ENCODE measurements at places on chromosomes 1 and 21.

DNA sequence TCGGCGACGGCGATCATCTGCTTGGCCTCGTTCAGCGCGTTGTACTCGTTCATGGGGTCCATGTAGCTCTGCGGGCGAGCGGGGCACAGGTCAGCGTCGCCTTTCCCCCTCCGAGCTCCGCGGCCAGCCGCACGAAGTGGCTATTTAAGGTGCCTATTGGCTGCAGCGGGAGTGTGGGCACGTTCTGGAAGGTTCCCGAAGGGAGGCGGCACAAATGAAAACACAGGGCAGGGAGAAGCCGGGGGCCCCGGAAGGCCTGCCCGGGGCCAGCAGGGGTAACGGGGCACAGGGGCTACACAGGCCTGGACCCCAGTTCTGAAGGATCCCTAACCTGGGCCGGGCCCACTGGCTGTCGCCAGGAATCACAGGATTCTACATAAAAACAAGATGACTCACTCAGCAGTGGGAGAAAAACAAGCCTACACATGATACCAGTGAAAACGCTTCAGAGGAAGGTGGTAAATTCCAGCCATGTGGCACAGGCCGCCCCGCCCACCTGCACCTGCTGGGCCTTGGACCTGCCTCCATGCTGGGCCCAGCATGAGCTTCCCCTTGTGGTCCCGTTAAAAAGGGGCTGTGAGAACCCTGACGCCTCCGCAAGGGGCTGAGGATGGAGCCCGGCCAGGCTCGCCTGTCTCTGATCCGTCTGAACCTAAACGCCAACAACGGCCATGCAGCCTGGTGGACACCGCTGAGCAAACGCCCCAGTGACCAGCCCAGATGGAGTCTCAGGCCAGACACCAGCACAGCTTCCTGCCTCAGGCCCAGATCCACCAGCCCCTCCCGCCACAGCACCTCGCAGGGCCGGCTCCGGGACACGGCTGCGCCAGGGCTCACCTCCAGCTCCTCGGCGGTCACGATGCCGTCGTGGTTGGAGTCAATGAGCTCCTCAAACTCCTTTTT, 3.9 kb upstream of the TNFRSF4 start:
- no peak for DNase-seq

GRCh38 chr1:52695627-52696026, 2.5 kb downstream of the COA7 start:
- no peak for DNase-seq

DNA sequence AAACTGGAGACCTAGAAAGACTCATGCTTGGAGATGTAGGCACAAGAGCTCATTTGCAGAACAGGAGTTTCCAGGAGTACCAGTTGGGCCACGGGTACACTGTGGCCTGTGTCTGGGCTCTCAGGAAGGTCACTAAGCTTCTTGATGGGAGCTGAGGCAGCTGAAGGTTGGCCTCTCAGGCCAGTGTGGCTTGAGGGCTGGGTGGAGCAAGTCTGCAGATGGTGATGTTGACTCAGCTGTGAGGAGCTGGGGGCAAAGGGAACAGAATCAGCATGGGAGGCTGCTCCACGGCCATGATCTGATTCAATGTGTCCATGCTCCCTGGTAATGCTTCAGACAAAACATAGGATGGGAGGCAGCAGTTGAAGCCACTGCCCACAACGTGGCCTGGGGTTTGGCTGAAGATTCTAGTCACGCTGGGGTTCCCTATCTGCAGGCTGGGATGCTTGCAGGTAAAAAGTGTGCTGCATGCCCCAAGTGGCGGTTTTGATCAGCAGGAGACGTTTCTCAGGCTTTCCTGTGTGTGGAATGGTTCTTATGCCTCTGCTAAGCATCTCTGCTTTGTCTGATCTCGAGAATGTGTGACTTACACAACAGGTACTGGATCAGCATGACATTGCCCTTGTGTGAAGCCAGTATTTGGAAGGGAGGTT, 15.4 kb upstream of the TENT5C start:
- DNase-seq, result no peak

- DNase-seq, result no peak
Measured at GRCh38 chr1:115409094-115410015, 71.3 kb upstream of the NGF start.

DNA sequence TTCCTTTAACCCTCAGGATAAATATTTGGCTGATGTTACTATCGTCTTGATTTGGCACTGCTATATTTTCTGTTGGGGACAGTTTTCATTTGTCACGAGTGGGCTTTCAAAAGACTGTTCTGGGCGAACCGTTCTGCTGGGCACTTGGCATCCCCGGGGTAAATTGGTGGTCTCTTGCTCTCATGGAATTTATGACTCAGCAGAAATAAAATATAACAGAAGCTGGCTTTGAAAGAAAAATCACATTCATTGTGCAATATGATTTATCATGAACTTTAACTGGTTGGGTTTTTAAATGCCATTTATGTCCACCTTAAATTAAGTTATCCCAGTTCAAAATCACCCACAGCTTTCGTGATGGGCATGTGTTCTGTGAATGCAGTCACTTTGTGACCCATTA, 147.3 kb downstream of the KAZN start:
- no peak for DNase-seq

- DNase-seq, result no peak
Measured at GRCh38 chr1:27887215-27888021, 15.1 kb downstream of the THEMIS2 start.

DNA sequence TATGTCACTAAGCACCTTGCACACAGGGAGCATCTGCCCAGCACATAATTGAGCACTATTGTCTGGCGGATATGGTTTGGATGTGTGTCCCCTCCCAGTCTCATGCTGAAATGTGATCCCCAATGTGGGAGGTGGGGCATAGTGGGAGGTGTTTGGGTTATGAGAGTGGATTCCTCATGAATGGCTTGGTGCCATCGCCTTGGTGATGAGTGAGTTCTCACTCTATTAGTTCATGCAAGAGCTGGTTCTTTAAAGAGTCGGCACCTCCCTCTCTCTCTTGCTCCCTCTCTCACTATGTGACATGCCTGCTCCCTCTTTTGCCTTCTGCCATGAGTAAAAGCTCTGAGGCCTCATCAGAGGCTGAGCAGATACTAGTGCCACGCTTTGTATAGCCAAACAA, 9.5 kb downstream of the CTSK start:
- DNase-seq, result peak; percentile 21

DNA sequence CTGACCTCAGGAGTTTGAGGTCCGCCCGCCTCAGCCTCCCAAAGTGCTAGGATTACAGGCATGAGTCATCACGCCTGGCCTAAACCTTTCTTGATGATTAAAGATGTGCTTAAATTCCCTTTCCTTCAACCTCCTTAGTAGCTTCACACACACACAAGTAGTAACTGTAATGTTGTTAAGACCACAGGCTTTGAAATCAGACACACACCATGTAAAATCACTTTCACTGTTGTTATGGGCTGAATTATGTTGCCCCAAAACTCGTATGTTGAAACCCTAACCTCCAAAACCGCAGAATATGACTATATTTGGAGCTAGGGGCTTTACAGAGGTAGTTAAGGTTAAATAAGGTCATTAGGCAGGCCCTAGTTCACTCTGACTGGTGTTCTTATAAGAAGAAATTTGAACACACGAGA, 180.2 kb downstream of the NR5A2 start:
- DNase-seq, result no peak

DNA sequence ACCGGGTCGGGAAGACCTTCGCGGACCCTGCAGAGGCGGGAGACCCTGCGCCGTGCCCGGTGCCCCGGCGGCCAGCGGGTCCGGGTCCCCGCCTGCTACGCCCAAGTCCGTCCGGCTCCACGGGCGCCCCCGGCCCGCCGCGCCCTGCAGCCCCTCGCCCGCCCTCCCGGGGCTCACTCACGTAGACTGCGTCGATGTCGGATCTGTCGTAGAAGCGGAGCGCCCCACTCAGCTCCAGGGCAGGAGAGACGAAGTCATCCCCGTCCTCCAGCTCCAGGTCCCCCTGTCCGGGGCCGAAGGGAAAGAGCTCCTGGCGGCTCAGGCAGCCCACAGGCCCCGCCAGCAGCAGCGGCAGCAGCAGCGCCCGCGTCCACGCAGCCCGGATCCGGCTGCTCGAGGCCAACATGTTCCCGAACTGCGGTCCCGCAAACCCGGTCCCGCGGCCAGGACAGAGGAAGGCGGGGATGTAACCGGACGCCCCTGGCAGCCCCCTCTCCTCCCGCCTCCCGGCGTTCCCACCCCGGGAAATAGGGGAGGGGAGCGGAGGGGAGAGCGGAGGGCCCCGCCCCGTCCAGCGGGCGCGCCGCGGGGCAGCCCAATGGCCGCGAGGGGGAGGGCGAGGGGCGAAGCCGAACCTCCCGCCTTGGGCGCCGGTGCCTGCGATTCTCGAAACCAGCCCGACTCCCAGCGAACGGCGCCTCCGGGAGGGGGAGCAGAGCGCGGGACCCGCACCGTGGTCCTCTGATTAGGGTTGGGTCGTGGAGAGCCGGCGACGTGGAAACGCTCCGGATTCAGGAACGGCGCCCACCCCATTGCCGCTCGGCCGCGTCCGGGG, at the start of gene NID1:
Gene NID1, minus strand, starts transcription at position 417 of the 835 bp plus-strand sequence. Its CDS starts 11 bp downstream, at position 406.
- peak; percentile 70 for DNase-seq

DNA sequence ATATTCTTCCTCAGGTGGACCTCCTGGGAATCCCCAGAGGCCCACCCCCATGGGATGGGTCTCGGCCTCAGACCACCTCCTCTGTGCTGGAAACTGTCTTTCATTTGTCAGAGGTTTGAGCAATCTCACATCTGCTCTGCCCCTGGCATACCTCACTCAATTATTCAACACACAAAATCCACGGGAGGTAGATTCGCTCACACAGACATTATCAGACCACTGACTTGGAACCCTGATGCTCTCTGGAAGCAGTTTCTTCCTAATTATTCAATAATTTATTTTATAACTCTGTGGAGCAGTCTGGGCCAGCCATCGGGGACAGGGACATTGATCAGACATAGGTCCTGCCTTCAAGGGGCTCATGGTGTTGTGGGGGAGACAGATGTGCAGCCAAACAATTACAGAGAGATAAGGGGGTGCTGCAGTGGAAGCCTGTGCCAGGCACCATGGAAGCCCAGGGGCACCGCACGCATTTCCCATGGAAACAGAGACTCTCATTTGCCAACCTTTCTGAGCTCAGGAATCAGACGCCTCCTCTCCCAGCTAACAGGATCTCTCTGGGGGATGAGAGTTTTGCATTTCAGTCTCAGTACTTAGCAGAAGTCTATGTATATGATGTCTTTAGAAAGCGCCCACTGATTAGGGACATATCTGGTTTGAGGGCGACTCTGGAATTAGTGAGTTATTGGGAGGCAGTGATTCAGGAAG, 96.5 kb downstream of the HMGB4 start:
- DNase-seq, result no peak

DNA sequence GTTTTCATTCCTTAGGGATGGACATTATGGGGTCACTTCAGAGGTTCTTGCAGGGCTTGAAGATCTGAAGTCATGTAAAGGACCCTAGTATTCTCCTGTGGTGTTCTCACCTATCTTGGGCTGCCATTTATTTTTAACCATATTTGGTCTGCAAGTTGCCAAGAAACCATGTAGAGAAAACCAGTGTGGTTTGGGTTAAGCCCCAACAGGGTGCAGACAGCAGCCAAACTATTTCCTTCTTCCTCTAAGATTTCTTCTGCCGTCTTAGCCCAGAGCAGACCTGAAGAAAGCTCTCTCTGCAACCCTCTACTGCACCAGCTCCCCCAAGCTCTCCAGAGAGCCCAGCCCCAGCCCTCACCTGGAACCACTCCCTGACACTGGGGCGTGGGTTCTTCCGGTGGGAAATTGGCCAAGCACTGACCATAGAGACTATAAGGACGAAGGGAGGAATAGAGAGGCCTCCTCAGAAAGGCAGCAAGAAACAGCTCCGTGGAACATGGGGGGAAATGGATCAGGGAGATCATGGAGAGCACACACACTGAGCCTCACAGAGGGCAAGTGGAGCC, 136.6 kb downstream of the SYF2 start:
- no peak for DNase-seq

DNA sequence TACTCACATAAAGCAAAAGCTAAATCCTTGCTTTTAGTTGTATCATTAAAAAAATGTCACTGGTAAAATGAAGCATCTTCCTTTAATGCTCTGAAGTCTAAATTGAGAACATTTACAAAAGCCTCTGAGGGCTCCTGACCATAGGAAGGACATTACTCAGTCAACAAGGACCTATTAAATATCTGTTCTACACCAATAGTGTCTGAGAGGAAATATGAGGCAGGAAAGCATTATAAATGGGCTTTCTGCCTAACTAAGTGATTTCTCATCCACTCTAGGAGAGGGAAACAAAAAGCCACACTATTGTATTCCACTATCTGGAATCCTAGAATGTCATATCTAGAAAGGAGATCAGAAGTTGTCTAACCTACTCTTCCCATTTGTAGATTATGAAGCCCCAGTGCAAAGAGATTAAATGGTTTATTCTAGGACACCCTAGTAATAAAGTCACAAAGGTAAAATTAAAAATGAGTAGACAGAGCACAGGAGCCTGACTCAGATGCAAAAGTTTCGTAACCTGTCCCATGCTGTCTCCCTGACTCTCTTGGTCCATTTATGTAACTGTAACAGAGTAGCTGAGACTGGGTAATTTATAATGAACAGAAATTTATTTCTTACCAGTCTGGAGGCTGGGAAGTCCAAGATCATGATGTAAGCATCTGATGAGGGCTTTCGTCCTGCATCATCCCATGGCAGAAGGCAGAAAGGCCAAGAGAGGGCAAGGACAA, 17.6 kb downstream of the RGS1 start:
- DNase-seq, result no peak

DNA sequence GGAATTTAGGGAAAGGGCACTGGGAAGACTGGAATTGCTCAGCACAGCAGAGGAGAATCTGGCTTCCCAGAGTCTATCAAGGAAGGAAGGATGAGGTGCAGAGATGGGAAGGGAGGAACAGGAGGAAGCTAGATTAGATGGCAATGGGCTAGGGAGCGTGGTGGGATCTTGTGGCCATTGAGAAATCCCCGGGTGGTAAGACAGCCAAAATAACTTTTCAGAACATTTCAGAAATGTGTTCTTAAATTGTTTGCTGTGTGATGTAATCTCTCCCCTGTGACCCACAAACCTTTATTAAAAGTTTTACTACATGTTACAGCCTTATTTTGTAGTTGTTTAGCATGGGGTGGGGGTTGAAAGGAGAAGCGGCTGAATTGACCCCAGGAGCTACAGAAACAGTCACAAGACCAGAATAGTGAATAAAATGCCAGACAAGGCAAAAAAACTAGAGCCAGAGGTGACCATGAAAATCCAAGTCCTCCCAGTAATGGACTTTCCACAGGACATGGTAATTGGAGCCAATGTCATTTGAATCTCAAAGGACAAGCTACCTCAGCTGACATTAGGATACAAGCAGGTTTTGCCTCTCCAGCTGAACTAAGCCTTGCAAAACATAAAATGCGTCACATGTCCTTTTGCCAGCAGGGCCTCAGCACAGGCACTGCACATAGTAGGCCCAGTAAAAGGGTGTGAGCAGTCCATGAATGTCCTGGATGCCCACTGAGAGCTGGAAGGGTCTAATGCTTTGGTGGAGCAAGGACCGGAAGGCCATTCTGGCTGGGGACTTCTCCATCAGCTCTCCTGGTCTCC, 980 bp upstream of the AHCYL1 start:
- DNase-seq, result no peak

- DNase-seq, result no peak
Measured at GRCh38 chr1:227709451-227709850, 25.7 kb downstream of the JMJD4 start.

- no peak for DNase-seq
Measured at GRCh38 chr1:162994921-162995320, 74.2 kb upstream of the RGS4 start.
